ENCODE measurements at places on chromosomes 1 and 21.

DNA sequence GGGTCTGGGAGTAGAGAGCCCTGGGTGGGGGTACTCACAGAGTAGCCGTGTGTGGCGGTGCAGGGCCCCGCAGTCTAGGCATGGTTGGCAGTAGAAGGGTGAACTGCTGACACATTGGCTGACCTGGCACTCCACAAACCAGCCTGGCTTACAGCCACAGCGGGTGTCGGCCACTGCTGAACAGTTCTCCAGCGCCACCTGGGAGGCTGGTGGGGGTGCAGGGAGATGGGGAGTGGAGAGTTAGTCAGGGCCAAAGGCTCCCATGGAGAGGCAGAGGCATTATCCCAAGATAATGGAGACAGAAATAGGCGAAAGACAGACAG, 1.5 kb downstream of the TNFRSF25 start:
- peaks cover 58% of the 10 kb centered on the region for H3K36me3 ChIP-seq
- peaks cover 9% of the 10 kb centered on the region for H3K27me3 ChIP-seq
- H3K4me3 ChIP-seq, result peak overlapping the region; percentile 86
- peak overlapping the region; percentile 89 for H3K27ac ChIP-seq
- H3K4me1 ChIP-seq, result peaks cover 16% of the 10 kb centered on the region

DNA sequence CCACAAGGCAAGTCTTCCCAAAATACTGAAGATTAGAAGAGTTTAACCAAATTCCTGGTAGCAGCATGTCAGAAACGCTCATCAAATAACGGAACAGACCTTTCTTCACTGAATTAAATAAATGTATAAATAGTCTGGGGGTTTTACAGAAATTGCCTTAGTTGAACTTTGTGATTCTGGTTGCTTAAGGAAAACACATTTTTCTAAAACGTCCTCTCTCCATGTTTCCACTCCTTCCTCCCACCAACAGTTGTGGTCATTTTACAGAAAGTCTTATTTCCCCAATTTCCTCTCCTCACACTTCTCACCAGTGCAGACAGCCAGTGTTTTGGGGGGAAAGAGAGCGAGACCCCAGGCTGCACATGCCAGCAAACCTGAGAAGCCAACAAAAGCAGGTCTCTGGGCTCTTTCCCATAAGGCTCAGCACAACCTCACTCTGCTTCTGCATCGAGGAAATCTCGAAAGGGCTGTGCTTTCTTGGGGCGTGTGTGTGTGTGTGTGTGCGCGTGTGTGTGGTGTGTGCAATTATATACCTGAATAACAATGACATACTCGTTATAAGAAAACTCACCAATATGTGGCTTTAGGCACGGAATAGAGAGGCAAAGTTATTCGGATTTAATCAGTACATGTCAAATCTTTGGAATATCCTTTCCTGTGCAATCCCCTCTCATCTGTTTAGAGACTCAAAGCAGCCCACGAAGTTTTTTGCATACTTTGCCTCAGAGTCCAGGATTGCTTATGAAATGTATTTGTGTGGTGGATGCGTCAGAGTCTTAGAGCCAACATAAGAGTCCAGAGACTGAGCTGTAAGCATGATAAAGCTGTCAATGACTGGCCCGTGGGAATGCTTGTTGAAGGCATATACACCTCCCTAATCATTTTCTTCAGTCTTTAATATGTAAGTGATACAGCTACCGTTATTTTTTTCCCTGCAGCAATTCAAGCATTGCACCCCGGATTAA, 2.0 kb downstream of the KCNJ15 start:
- no peaks in the 10 kb centered on the region for H3K36me3 ChIP-seq
- no peak overlapping the region for H3K4me3 ChIP-seq
- H3K4me1 ChIP-seq, result no peaks in the 10 kb centered on the region
- H3K27me3 ChIP-seq, result peaks cover 10% of the 10 kb centered on the region
- DNase-seq, result no peak

DNA sequence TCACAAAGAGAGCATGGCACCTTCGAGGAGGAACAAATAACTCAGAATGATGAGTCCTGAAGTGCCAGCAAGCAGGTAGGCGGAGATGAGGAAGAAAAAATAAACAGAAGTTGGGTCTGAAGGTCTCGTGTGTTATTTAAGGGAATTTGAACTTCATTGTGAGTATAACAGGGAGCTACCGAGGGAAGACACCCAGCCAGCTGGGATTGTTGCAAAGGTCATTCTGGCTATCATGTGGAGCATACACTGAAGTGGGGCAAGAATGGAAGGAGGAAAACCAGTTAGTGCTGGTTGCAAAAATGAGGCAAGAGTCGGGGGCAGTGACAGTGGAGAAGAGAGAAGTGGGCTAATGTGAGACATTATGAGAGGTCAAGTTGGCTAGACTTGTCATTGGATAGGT, 53.6 kb upstream of the RAP1A start:
- H3K4me1 ChIP-seq, result peaks cover 8% of the 10 kb centered on the region
- DNase-seq, result no peak
- H3K36me3 ChIP-seq, result no peaks in the 10 kb centered on the region
- no peak overlapping the region for H3K27ac ChIP-seq
- H3K27me3 ChIP-seq, result no peaks in the 10 kb centered on the region
- H3K4me3 ChIP-seq, result no peak overlapping the region

DNA sequence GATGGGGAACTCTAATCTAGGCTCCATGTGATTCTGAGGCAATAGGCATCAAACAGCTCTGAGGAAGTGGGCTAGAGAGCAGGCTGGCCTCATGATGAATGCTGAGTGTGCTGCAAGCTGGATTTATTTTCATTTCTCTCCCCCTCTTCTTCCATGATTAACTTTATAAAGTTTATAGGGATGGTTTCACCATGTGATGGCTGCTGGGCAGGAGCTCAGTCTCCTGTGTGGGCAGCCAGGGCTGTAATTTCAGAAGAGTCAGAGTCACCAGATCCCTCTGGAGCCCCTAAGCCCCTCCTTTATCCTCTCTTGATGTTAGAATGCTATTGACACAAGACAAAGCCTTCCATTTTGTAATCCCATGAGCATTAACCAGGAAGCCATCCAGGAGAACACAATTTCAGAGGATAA, 143.6 kb downstream of the CNIH3 start:
- no peak for DNase-seq
- H3K27ac ChIP-seq, result no peak overlapping the region
- H3K36me3 ChIP-seq, result no peaks in the 10 kb centered on the region
- H3K4me1 ChIP-seq, result no peaks in the 10 kb centered on the region

DNA sequence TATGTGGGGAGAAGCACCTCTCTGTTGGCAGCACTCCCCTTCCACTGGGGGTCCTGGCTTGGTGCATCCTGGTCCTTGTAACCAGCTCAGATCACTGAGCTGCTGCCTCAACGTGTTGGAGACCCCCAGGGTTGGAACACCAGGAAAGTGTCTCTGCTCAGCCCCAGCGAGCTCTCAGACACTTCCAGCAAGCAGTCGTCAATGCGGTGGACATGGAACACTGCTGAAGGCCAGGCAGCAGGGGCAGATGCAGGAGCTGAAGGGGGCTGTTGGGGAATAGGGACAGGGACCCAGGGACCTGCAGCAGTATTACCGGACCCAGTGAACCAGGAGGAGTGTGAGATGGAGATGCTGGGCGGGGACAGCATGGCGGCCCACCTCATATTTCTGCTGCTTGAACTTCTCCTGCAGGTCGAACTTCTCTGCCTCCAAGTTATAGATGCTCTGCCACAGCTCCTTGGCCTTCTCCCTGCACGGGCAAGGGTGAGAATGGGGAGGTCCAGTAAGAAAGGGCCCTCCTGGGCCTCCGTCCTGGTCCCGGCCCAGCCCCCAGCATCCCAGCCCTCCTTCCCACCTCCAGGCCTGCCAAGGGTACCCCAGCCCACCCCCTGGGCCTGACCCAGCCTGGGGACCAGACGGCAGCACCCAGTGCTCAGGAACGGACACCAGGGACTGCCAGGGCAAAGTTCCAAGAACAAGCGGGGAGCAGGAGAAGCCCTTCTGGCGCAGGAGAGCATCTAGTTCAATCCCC, 16.4 kb downstream of the TNNT2 start:
- no peaks in the 10 kb centered on the region for H3K36me3 ChIP-seq
- H3K27ac ChIP-seq, result no peak overlapping the region
- H3K4me3 ChIP-seq, result no peak overlapping the region
- DNase-seq, result no peak
- peaks cover 24% of the 10 kb centered on the region for H3K27me3 ChIP-seq

DNA sequence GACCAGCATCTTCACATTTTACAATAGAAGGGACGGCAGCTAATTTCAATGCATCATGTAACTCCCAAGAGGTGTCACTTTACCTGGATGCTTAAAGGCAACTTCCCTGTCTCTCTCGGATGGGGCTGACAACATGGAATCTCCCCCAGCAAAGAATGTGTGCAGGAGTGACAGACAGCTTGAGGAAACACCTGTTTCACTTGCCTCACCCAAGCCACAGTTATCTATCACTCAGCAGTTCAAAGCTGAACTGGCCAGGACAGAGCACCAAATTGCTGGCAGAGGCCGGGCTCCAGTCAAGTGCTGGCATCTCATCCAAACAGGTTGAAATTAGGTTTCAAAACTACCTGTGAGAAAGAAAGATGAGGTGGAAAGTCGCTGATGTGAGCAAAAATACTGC, 538.0 kb upstream of the PLXNA2 start:
- no peak overlapping the region for H3K27ac ChIP-seq
- no peak for DNase-seq
- H3K36me3 ChIP-seq, result no peaks in the 10 kb centered on the region
- H3K4me3 ChIP-seq, result no peak overlapping the region

DNA sequence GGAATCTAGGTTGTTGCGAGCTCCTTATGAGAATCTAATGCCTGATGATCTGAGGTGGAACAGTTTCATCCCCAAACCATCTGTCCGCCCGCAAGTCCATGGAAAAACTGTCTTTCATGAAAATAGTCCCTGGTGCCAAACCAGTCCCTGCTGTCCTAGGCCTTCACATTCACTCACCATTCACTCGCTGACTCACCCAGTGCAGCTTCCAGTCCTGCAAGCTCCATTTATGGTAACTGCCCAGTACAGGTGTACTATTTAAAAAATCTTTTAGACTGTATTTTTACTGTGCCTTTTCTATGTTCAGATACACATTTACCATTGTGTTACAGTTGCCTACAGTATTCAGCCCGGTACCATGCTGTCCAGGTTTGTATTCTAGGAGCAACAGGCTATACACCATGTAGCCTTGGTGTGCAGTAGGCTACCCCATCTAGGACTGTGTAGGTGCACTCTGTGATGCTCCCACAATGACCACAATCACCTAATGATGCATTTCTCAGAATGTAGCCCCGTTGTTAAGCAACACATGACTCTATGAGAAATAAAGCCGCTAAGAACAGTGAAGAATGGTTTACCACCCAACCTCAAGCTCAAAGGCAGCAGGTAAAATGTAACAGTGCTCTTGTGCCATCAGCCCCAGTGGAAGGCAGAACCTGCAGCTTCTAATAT, 2.4 kb downstream of the ECHDC2 start:
- DNase-seq, result no peak
- H3K36me3 ChIP-seq, result peaks cover 10% of the 10 kb centered on the region
- peak overlapping the region; percentile 68 for H3K4me3 ChIP-seq
- H3K4me1 ChIP-seq, result peaks cover 16% of the 10 kb centered on the region
- H3K27ac ChIP-seq, result peak overlapping the region; percentile 84

GRCh38 chr1:185044387-185044786, 971 bp upstream of the RNF2 start:
- H3K27ac ChIP-seq, result peak overlapping the region; percentile 94
- DNase-seq, result no peak
- peaks cover 13% of the 10 kb centered on the region for H3K36me3 ChIP-seq

DNA sequence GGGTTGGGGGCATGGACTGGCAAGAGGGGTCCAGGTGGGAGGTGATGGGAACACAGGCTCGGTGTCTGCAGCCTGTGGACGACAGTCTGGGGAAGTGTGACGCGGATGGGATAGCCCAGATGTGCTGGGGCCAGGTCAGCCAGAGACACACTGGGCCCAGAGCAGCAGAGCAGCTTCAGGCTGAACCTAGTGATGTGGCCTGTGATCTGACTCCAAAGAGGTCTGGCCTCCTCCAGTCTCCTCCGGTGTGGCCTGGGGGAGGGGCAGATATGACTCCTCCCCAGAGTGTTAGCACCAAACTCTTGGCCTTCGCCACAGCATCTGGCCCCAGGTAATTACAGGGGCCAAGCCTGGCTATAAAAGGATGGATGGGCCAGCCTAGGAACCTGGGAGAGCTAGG, 13.5 kb downstream of the EFNA3 start:
- DNase-seq, result no peak
- peaks cover 31% of the 10 kb centered on the region for H3K27me3 ChIP-seq
- no peak overlapping the region for H3K4me3 ChIP-seq
- H3K27ac ChIP-seq, result no peak overlapping the region

- H3K4me1 ChIP-seq, result no peaks in the 10 kb centered on the region
- H3K36me3 ChIP-seq, result no peaks in the 10 kb centered on the region
- H3K27ac ChIP-seq, result peak overlapping the region; percentile 49
- H3K27me3 ChIP-seq, result peaks cover 11% of the 10 kb centered on the region
- H3K4me3 ChIP-seq, result no peak overlapping the region
- DNase-seq, result no peak
Measured at GRCh38 chr1:209603877-209604276, 20.4 kb downstream of the CAMK1G start.

- H3K36me3 ChIP-seq, result no peaks in the 10 kb centered on the region
- no peaks in the 10 kb centered on the region for H3K4me1 ChIP-seq
- no peak overlapping the region for H3K27ac ChIP-seq
- no peak overlapping the region for H3K4me3 ChIP-seq
- peaks cover 7% of the 10 kb centered on the region for H3K27me3 ChIP-seq
Measured at GRCh38 chr1:225572422-225572821, 80.5 kb downstream of the ENAH start.

GRCh38 chr1:199937661-199938060, 89.8 kb upstream of the NR5A2 start:
- no peak for DNase-seq
- H3K4me3 ChIP-seq, result no peak overlapping the region
- H3K27ac ChIP-seq, result no peak overlapping the region
- H3K27me3 ChIP-seq, result peaks cover 31% of the 10 kb centered on the region
- peaks cover 3% of the 10 kb centered on the region for H3K36me3 ChIP-seq

GRCh38 chr1:179794669-179795068, 51.6 kb downstream of the FAM163A start:
- DNase-seq, result no peak
- no peak overlapping the region for H3K27ac ChIP-seq
- H3K27me3 ChIP-seq, result peaks cover 47% of the 10 kb centered on the region

DNA sequence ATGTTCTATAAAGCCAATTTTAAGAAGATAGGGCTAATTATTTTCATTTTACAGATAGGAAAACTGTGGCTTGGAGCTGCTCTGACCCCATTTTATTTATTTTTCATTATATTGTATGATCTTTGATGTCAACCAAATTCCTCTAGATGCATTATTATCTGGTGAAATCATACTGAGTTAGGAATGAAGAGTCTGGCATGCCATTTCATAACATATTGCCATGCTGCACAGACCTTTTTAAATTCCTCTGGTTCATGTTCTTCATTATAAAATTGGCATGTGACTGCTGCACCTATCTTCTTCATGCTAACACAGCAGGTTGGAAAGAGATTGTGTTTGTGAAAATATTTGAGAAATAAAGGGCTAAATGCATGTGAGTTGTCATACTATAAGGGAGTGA, 12.7 kb downstream of the PRRX1 start:
- H3K36me3 ChIP-seq, result no peaks in the 10 kb centered on the region
- peaks cover 49% of the 10 kb centered on the region for H3K27me3 ChIP-seq
- no peak overlapping the region for H3K4me3 ChIP-seq
- DNase-seq, result no peak

GRCh38 chr1:24110642-24111261, 1.2 kb downstream of the MYOM3 start:
- H3K4me1 ChIP-seq, result peaks cover 14% of the 10 kb centered on the region
- H3K27me3 ChIP-seq, result peaks cover 65% of the 10 kb centered on the region
- no peak for DNase-seq
- no peak overlapping the region for H3K4me3 ChIP-seq
- H3K36me3 ChIP-seq, result no peaks in the 10 kb centered on the region

GRCh38 chr1:3052501-3052900, 16.5 kb upstream of the PRDM16 start:
- no peak overlapping the region for H3K27ac ChIP-seq
- H3K4me3 ChIP-seq, result no peak overlapping the region
- no peak for DNase-seq
- H3K4me1 ChIP-seq, result no peaks in the 10 kb centered on the region

GRCh38 chr1:24382165-24382577, 31.4 kb downstream of the STPG1 start:
- H3K27me3 ChIP-seq, result no peaks in the 10 kb centered on the region
- H3K36me3 ChIP-seq, result peaks cover 5% of the 10 kb centered on the region
- H3K4me1 ChIP-seq, result peaks cover 23% of the 10 kb centered on the region

All from effector memory CD8-positive, alpha-beta T cell (primary cell).